ENCODE measurements at places on chromosomes 1 and 21.

DNA sequence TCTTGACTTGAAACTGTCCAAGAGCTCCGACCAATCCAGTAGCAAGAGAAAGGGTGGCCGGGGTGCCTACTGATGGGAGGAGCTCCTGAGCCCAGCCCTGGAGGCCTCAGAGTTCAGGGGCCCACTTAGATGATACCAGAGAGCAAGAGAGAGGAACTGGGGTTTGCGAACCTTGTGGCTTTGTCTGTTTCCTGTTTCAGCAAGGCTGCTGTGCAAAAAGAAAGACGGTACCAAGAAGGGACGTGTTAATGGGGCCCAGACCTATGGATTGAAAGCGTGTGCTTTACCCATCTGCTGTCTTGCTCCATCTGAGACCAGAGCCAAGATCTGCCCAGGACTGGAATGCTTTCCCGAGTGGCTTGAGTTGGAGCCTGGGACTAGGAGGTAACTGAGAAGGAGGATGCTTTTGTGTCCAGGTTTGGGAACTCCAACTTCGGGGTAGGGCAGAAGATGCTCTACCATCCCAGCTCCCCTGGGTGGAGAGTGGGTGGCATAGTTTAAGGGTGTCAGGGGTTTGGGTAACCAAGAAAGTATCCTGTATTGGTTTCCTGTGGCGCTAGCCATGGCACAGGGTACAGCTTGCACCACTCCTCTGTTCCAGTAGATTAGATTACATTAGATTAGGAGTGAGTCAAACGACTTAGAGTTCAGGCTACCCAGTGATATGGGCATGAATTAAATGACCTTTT lies at the start of gene TRAF3IP3:
TRAF3IP3 (plus strand) TSS at position 128 of the 689 bp plus-strand sequence. CDS start 3,987 bp downstream, outside the sequence.
- no peak for DNase-seq

- DNase-seq = no peak
Observed at GRCh38 chr1:145918992-145919939, 749 bp upstream of the PEX11B start.

DNA sequence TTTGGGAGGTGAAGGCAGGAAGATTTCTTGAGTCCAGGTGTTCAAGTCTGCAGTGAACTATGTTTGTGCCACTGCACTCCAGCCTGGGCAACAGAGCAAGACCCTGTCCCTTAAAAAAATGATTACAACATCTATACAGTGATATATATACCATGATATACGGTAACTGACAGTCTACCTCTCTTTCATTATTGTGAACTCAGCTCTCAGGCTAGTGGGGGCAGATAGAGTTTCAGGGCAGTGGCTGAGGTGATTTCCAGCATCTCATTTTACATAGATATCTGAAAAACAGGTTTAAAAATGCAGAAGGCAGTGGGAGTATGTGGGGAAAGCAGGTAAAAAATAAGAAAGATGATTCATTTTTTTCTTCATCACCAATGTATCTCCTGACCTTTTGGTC lies 8.1 kb upstream of the NTNG1 start:
- DNase-seq = no peak

DNA sequence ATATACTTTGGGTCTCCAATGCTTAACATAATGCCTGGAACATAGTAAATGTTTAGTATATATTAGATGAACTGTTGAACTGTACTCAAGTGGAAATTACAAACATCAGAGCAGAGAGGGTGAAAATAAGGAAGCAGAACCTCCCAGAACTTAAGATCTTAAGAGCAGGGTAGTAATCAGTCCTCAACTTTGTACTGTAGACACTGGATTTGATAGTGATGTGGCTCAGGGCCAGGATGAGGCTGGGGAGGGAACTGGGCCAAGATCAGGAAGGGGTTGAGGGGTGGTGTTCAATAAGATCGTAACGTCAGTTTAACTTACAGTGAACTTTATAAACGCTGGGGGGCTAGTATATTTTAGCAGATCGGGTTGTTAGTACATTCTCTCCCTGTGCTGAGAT lies 15.4 kb downstream of the MPZL1 start:
- no peak for DNase-seq

DNA sequence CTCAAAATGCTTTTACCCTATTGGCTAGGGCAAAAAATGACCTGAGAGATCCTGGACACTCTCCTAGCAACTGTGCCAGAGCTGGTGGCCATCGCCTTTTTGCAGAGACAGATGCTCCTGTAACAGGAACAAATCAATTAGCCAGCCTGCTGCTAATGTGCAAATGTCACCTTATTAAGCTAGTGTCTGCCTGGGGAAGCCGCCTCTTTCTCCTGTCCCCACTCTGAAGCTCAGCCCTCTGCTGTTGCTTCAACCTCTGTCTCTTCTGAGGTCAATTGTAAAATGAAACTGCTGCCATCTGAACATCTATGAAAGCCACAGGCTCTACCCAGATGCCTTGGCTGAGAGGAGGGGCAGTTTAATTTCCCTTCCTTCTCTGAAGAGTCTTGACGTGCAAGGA lies 85.5 kb upstream of the CACNA1E start:
- no peak for DNase-seq

DNA sequence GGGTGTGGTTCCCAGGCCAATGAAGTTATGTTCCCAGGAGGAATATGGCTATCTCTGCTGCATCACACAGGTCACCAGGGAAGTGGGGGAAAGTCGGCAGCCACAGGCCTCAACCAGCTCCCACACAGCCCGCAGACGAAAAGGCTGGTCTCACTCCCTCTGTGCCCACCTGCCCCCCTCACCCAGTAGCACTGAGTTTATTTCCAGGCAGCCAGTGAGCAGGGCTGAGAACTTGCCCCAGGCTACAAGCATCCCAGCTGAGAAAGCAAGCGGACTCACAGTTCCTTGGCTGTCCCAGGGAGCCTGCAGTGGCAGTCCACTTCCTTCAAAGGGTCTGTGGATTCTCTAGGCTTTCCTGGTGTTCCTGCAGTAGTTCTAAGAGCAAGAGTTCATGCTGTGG lies 68.9 kb downstream of the SLC5A9 start:
- no peak for DNase-seq

DNA sequence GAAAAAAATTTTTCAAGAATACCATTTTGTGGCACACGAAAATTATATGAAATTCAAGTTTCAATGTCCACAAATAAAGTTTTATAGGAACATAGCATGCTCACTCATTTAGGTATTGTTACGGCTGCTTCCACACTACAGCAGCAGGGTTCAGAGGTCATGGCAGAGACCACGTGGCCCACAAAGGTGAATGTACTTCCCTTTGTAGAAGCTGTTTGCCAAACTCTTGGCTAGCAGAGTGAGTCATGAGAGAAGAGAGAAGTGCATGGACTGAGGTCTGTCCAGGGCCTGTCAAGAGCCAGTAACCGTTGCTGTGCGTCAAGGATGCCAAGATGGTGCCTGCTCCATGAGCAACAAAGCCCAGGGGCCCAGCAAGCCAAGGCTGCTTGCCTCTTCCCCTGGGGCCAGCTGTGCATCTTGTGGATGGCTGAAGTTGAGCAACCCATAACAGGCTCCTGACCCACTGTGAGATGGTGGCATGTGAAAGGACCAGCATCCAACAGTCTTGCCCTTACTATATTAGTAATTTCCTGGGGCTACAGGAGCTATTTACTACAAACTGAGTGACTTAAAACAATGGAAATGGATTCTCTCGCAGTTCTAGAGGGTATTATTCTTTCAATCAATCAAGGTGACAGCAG lies 64.8 kb upstream of the ATP5PO start:
- DNase-seq = no peak

DNA sequence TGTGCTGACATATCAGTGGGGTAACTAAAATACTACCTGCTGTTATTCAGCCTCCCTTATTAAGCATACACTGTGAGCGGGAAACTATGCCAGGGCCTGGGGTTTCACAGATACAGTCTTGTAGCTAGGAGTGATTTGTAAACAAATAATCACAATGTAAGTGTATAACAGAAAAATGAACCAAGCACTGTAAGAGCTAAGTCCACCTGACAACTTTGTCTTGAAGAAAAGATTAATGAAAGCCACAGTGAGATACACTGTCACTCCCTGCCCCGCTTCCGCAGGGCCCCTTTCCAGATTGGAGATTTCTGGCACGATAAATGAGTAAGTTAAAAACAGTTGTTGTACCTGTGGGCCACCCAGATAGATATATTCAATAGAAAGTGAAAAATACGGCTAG lies 4.8 kb downstream of the RCAN3 start:
- DNase-seq = no peak

- DNase-seq = no peak
Observed at GRCh38 chr1:84688463-84689061, 1.7 kb downstream of the SSX2IP start.

DNA sequence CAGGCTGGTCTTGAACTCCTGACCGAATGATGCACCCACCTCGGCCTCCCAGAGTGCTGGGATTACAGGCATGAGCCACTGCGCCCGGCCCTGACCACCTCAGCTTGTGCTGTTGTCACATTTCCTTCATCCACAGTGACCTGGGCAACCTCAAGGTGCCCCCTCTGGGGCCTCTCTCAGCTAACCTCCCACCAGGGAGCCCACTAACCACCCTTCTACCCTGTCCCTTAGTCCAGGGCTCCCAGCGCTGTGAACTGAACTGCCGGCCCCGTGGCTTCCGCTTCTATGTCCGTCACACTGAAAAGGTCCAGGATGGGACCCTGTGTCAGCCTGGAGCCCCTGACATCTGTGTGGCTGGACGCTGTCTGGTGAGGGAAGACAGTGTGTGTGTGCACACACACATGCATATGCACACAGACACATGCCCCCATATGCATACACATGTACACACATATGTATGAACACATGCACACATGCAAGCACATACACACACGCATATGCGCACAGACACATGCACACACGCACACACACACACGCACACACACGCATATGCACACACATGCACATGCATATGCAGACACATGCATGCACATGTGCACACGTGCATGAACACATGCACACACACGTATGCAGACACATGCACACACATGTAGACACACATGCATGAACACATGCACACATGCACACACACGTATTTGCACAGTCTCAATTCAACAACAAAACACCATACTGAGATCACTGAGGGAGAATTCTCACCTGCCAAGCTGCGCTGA lies 6.2 kb downstream of the ADAMTSL4 start:
- no peak for DNase-seq

GRCh38 chr1:208476846-208477170 lies 232.6 kb upstream of the PLXNA2 start:
- DNase-seq = no peak

DNA sequence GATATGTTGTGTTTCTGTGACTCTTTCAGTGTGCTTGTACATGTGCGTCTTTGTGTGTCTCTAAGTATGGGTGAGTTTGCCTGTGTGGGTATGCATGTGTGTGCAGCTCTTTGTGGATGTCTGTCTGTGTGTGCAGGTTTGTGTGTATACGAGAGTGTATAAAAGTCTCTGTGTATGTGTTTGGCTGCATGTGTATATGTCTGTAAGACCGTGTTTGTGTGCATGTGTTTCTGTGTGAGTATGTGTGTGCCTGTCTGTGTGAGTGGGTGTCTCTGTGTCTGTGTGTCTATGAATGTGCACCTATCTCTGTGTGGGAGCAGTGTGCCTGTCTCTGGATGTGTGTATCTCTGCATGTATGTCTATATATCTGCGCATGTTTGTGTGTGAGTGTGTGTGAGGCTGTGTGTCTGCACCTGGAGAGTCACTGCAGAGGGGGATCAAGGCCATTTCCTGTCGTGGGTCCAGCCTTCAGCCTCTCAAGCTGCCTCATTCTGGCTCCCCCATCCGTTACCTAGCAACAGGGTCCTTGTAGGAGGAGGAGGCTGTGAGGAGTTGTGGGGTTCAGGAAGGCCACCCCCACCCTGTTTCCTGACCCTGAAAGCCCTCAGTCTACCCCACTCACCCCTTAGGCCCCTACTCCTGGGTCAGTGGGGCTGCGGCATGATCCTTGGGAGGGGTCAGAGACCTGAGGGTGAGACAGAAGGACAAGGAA lies 10.4 kb downstream of the FGR start:
- no peak for DNase-seq

- DNase-seq = no peak
Observed at GRCh38 chr1:117413412-117413811, 46.2 kb downstream of the MAN1A2 start.

- no peak for DNase-seq
Observed at GRCh38 chr1:47231301-47232186, 481 bp downstream of the TAL1 start.

DNA sequence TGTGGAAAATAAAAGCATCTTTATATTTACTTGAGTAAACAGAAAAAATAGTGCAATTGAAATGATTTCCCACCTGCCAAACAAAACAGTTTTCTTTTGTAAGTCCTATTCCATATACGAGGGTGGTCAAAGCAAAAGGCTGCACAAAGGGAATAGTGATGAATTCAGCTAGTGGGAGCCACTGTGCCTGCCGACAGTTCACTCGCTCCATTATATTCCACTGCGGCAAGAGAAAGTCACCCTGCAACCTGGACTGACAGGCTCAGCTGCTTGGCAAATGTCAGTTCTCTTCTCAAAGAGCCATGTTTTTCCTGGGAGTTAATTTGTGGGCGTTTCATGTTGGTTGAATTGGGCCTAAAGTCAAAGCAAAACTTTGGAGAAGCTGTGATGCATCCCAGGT lies 145.4 kb downstream of the LMO4 start:
- DNase-seq = no peak

- DNase-seq = no peak
Observed at GRCh38 chr1:174883409-174883808, 116.3 kb upstream of the CACYBP start.

- DNase-seq = no peak
Observed at GRCh38 chr1:201475915-201476669, 7.1 kb upstream of the PHLDA3 start.

DNA sequence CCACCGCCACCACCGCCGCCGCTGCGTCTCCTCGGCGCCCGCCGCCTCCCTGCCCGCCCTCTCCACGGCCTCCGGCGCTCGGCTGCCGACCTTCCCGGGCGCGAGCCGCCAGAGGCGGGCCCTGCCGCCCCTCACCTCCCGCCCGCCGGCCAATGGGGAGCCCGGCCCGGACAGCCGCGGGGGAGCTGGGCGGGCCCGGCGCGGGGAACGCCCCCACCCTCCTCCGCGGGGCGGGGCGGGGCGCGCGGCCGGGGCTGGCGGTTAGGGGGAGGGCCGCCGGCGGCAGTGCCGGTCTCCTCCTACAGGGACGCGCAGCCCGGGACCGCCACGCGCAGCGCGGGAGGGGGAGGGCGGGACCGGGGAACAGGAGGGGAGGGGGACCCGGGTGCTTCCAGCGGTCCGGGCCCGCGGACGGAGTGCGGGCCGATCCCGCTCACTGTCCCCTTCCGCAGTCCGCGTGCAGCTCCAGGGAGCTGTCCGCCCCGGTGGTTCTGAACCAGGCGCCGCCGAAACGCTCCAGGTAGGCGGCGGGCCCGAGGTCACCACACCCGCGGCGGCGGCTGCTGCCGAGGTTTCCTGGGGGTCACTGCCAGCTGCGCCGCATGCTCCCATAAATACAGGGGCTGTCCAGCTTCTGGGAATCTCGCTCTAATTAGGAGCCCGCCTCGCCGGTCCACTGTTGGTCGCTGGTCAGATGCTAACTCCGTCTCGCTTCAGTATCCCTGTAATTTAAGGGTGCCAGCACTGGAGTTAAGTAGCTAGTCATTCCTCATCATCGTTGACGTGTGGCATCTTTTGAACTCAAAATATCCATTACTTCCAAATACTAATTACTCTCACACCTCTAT lies at the start of gene PGBD5:
PGBD5 (minus strand) TSS at position 87 of the 848 bp plus-strand sequence. CDS start 404 bp downstream, outside the sequence.
- peak; percentile 75 for DNase-seq
